ENCODE measurements at places on chromosomes 2 and 18. TPM values are rescaled to one million over a fixed set of nuclear protein-coding genes. Genes with fewer than 3 reads are reported as not detected.

DNA sequence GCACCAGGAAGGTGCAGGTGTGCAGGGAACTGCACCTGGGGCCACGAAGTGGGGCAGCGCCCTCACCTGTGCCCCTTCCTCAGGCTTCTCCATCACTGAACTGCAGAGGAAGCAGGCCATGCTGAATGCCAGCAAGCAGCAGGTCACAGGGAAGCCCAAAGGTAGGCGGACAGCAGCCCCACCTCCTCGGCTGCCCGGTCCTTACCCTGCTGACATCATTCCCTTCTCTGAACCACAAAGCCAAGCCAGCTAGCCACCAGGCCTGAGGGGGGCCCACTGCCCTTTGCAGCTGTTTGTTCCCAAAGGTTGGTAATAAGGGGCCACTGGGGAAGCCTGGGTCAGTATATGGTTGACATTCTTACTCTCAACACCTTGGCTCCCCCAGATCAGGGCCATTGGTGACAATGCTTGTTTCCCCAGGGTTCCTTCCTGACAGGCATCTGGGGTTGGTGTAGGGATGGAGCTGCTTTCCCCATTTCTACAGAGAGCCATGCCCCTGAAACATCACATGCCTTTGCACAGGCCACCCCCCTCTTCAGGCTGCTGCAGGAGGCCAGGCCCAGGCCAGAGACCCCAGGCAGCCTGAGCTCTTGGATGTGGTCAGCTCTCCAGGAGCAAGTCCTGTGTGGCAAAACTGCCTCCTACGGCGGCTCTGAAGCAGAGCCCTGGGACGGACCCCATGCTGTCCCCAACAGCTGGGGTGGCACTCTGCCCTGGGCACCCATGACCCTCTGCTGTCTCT is 47.8 kb downstream of the FAM168B start:
- DNase-seq: no peak

DNA sequence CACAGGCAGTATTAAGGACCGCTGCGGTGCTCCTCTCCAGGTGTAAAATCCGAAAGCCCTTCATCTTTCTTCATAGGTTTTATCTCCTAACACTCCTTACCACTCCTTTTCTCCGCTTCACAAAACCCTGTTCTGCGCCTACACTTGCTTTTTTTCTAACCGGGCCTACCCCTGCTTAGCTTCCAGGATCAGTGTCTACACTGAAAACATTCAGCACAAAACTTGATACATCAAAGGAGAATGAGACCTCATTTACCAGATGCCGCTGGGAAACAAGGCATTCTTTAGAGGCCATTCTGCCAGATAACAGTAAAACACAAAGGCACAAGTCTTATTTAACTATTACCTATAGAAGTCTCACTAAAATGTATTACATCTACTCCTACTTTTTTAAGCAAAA is 13.1 kb downstream of the CHST10 start:
- no peak for DNase-seq

DNA sequence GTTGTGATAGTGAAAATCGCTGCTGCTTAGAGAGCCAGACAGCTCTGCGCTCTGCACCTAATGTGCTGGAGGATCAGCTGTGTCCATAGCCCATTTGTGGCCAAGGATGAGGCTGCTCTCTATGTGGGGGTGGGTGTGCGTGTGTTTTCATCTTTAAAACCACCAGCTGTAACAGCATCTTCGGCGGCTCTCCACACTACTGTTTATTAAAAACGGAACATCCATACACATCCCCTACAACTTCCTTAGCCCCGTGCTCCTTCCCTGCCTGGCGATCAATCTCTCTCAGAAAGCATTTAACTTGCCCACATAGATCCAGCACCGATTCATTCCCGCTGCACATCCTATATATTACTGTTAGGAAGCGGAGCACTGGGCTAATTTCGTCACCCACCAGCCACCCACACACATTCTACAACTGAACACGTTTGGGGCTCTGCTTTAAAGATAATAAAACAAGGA is 1.6 kb downstream of the CELF4 start:
- DNase-seq: no peak

DNA sequence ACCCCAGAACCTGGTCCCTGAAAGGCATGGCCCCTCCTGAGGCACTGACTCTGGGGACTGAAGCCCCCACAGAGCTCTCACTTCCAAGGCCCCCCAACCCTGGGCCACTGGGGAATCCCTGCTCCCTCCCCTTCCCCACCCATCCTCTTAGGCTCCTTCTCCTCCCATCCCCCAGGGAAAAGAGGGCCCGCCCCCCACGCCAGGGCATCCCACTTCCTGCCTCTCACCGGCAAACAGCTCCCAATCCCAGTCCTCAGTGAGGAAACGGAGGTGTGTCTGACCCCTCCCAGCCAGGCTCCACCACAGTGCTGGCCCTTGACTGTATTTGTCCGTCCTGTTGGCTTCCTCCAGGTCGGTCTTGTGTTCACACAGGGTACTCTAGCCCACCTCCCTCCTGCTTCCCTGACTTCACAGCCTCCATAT is 35.0 kb upstream of the PTMA start:
- peak; percentile 74 for DNase-seq

Gene CCDC142
- 7.2 TPM for total RNA-seq
